NCI-H1436 treated with DMSO at 0.1 percent for 48 hours (cell line): ENCODE measurements at places on chromosomes 7 and 10.

DNA sequence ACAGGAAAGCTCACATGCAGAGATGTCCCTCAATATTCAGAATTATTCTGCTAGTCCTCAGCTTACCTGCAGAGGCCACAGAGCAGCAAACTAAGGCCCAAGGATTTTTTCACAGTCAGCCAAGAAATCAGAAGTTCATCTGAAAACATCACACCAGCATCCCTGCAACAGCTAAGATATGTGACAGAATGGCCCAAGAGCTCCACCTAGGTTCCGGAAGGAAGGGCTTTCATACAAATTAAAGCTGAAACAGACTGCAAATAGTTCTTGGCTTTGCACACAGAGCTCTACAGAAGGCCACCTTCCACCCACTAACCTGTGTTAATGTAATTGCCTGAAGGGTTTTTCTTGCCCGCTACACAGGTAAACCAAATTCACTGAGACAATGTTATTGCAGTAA is 438.8 kb upstream of the C7orf33 start:
- DNase-seq, result no peak

DNA sequence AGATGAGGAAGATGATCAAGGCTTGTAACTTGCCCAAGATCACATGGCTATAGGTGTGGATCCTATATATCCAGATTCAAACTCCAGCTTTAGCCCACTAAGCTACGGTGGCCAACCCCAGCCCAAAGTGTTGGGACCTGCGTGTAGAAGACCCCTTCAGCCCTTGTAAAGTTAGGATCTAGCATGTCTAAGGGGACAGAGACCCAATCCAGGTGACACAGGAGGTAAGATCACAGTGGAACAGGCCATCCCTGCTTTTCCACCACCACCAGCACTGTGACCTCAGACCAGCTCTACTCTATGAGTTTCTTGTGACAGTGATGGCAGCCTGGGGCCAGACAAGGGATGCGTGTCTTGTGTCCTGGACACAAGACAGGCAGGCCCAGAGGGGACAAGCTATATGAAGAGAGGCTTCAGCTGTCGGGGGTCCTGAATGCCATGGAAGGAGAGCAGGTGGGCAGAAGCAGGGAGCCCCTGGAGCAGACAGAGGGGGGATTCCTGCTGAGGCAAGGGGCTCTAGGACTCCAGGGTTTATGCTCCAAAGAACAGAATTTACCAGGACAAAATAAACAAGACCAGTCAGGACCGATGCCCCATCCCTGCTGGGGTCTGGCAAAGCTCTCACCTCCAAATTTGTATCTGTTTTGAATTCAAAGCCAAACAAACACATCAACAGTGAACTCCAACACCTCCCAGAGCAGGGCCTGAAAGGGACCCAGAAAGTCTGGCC is 10.4 kb downstream of the GPRIN2 start:
- DNase-seq, result no peak

- DNase-seq, result no peak
Observed at GRCh38 chr7:136139417-136139816, 162.3 kb upstream of the MTPN start.

- no peak for DNase-seq
Observed at GRCh38 chr10:123635131-123635530, 31.0 kb upstream of the GPR26 start.

- no peak for DNase-seq
Observed at GRCh38 chr7:152596824-152597223, 79.1 kb downstream of the XRCC2 start.

DNA sequence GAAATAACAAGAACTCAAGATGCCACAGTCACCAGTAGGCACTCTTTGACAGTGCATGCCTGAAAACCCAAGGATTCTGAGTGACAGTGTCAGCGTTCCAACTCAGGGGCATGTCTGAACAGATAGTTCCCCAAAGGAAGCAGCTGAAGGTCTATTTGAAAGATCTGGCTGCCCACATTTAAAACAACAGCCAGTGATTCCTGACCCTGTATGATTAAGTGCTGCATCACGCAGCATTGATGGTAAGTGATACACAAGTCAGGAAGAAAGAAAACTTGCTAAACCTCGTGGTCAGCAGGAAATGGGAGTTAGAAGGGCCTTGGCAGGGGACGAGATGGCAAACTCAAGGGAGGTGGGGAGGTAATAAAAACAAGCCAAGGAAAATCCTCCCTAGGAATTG is 1013.1 kb downstream of the TYW1 start:
- DNase-seq, result no peak

DNA sequence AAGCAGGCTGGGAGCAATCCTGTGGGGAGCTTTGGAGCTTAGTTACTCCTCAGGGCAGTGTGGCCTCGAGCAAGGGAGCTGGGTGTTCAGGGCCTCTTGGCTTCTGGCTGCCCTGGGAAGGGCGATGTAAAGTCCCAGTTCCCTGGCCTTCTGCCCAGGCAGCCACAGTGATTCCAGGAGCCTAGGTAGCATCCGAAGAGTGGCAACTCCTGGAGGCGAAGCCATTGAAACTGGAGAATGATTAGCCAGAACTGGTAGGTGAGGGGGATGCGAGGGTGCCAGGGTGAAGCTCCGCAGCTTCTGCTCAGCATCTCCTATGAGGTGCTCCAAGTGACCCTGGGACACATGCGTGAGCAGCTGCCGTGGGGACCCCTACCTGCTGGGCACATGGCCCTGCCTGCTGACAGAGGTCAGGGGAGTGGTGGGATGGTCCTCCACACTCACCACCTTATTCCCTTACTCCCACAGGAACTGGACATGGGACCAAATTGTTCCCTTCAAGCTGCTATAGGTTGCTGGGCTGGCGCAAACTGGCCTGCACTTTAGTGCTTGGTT is 7.8 kb upstream of the GDF2 start:
- DNase-seq, result no peak

DNA sequence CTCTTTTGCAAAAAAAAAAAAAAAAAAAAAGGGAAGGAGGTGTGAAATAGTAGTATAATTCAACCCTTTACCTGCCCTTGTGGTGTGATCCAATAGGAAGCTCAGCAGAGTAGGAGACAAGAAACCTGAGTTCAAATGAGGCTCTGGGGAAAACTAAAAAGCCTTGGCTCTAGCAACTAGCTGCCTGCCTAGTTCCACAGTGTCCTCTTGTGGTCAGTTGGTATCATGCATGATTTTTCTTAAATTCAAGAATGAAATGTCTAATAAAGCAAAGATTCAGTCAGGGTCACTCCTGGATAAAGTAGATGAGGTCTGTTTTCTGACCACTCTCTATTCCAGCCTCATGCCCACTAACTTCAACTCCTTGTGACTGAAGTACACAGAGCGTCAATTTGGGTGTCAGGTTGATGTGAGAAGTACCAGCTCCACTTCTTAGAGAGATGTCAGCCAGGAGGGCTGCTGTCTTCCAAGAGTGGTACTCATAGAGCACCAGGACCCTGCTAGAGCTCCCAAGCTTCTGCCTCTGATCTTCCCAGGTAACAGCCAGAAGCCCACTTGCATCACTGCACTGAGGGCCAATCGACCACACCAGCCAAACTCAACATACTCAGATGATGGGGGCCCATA is 10.5 kb downstream of the LSM5 start:
- DNase-seq, result peak; percentile 35
